ENCODE measurements at places on chromosomes 4 and X. TPM values are rescaled to one million over a fixed set of nuclear protein-coding genes. Genes with fewer than 3 reads are reported as not detected.

The PCDH10 gene
- 68.5 TPM for total RNA-seq

- no peak for DNase-seq
Observed at GRCh38 chr4:158811704-158812103, 42.9 kb downstream of the FNIP2 start.

- DNase-seq: no peak
Observed at GRCh38 chr4:7338876-7339623, 95.7 kb downstream of the PSAPL1 start.

The PRR32 gene
- not detected for total RNA-seq

The MUC7 gene
- not detected for total RNA-seq

DNA sequence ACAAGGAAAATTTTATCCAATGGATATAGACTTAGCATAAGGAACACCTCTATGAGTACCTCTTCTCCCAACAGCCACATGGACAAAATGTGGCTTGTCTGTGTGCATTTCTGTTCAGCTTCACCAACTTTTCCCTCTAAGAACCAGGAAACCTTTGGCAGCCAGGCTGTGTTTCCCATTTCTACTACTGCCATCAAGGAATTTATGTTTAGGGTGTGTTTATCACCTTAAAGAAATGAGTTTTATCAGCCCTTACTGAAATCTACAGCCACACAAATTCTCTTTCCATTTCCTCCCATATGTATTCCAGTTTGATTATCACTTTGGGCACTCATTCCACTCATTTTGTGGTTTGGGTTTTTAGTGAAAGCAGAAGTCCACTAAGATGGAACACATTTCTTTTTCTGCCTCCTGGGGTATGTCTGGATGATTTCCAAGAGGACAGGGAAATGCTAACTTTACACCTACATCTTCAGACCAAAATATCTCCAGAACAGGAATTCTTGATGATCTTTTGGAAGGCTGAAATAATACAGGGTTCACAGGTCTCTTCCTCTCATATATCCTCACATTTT lies 82.6 kb upstream of the MAOA start:
- no peak for DNase-seq

The LEF1 gene
- total RNA-seq: 19.0 TPM

The SSX1 gene
- not detected for total RNA-seq

The DCAF8L2 gene
- total RNA-seq: not detected

The PNMA5 gene
- 5.8 TPM for total RNA-seq

DNA sequence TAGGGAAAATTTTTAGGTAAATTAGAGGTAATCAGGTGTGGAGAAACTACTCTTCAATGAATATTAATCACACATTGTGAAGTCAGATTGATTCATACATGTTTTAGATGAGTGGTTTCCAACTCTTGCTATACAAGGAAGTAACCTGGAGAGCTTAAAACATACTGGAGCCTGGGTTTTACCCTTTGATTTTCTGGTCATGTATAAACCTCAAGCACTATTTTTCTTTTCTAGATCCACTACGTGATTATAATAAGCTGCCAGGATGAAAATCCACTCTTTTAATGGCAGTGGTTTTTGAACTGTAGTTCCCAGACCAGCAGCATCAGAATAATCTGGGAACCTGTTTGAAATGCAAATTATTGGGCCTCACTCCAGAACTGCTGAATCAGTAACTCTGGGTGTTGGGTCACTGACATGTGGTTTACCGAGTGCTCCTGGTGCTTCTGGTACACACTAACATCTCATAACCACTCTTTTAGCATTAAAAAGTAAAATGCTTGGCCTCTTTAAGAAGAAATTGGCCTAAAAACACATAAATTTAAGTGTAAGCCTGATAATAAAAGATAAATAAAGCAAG lies 63.4 kb downstream of the DCAF12L1 start:
- no peak for DNase-seq

The PNPLA4 gene
- 16.1 TPM for total RNA-seq

- DNase-seq: no peak
Observed at GRCh38 chrX:13868591-13868990, 51.7 kb upstream of the GPM6B start.

- no peak for DNase-seq
Observed at GRCh38 chr4:7784131-7784870, 155.4 kb downstream of the AFAP1 start.

DNA sequence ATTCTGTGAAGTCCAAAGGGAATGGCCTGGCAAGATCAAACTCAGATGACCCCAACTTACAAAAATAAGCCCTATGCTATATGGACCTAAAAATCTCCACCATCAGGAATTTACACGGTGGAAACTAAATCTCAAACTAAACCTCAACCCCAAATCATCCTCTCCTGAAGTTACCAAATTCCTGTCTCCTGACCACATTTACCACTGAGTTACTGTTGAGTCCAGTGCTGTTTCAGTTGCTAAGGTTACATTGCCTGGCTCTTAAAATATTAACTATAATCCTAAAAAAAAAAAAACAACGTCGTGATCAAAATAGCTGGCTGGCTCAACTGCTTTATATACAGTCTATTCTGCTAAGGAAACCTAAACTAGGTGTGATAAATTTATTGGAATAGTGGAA lies 315.2 kb upstream of the SLIT2 start:
- no peak for DNase-seq

The ADH1C gene
- not detected for total RNA-seq

DNA sequence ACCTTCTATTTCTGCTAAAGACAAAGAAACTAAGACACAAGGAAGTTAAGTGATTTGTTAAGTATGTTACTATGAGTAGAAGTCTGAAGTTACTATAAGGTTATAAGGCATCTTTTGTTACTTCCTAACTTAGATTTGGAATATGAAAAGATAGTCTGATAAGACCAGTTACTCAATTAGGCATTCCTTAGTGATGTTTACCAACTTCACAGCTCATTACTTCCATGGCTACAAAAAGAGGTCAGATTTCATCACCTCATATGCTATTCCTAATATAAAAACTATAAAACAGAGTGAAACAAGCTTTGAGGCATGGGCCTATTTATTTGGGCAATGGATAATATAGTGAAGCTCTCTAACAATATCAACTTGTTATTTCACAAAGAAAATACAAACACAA lies 143.1 kb downstream of the TBCK start:
- DNase-seq: no peak

DNA sequence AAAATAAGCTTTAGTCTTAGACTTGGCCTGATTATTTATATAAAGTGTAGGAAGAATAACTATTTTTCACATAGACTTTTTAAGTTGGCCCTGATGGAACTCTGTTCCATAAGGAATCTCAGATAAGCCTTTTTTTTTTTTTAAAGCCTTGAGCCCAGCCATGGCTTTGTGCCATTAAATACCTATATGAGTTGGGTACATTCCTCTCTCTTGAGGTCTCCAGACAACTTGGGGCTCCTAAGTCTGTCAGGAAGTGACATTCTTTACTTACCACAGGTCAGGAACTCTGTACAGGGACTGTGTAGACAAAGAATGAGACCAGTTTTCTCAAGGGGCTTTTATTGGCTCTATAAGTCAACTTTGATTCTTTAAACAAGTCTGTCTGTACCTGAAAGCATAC lies 27.1 kb upstream of the IGFBP7 start:
- DNase-seq: no peak

The CFP gene
- total RNA-seq: 1.6 TPM

GRCh38 chr4:55729351-55730279 lies 90.0 kb upstream of the EXOC1L start:
- DNase-seq: no peak

DNA sequence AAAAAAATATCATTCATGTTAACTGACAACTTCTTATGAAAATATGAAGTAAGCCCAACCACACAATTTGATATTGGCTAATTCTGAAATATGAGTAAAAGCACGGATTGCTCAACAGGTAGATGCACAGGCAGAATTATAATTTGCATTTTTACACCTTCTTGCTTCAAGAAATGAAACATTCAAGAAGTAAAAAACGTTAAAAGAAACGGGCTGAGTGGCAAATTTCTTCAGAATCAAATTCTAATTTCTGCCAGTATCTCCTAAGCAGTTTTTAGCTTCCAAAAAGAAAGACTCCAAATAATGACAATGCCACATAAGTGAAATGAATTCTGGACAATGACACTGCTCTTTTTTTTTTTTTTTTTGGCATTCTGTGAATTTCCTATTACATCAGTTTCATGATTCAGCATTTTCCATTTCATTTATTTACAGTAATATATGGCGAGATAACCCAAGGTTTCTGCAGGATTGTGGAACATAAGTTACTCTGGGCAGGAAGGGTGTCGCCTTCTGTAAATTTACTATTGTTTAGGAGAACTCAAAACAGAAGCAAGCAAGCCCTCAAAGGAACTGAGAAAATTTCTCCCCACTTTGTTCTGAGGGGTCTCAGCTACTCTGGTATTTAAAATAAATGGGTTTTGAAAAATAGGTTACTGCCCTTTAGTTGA lies 1.4 kb downstream of the SEL1L3 start:
- no peak for DNase-seq

DNA sequence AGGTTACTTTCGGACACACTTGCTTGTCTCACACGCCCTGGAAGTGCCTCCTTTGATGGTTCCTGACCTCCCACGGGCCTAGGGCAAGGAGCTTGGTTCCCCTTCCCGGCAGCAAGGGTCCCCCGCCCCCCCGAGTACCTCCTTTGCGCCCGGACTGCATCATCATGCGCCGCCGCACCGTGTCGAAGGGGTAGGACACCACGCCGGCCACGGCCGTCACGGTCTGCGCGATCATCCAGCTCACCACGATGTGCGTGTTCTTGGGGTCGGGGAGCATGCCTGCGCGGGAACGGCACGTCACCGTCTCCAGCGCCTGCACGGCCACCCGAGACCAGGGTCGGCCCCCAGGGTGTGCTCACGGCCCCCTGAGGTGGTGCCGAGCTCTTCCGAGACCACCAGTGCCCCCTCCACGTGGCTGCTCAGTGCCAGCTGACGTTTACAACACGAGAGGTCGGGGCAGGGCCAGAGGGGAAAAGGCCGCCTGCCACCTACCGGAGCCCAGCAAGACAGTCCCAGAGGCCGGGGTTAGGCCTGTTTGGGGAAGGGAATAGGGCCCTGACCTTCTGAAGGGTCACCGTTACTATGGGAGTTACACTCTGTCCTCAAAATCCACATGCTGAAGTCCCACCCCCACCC lies 4.7 kb downstream of the SLC25A6 start:
- no peak for DNase-seq

The TRPC5OS gene
- total RNA-seq: 0.39 TPM

DNA sequence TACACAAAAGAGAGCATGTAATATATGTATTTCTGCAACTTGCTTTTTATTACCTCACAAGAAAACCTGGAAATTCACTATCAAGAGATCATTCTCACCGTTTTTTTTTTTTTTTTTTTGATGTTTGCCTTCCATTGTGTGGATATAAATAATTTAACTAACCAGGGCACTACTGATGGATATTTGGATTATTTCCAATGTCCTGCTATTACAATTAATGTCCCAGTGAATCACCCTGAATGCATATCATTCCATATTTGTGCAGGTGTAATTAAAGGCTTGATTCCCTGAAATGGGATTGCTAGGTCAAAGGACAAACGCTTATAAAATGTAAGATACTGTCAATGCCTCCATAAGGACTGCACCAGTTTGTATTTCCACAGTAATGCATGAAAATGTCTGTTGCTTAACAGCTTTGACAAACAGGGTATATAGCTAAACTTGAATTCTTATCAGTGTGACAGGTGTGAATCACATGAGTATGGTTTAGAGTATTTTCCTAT lies 87.8 kb downstream of the NCAPG start:
- DNase-seq: no peak

The RAP2C gene
- 14.8 TPM for total RNA-seq

GRCh38 chr4:17577665-17578481 lies 875 bp downstream of the LAP3 start:
- DNase-seq: no peak

- no peak for DNase-seq
Observed at GRCh38 chr4:11585506-11585905, 156.8 kb upstream of the HS3ST1 start.

DNA sequence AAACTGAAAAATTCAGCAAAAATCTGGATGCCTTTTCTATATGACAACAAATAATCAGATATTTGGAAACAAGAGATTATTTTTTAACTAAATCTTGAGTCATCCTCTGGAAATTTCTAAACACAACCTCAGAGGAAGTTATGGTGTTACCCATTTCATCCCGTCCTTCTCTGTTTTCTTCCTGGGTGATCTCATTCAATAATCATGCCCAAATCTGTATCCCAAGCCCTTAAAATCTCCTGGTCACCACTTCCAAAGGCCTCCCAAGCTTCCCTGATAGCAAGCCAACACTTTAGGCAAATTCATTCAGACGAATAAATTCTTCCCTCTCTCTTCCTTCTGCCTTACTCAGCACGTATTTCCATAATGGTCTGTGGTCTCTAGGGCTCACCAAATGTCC lies 9.7 kb upstream of the SORCS2 start:
- DNase-seq: no peak

The OPRPN gene
- total RNA-seq: not detected

GRCh38 chrX:31093639-31093975 lies 21.8 kb upstream of the FTHL17 start:
- DNase-seq: no peak

DNA sequence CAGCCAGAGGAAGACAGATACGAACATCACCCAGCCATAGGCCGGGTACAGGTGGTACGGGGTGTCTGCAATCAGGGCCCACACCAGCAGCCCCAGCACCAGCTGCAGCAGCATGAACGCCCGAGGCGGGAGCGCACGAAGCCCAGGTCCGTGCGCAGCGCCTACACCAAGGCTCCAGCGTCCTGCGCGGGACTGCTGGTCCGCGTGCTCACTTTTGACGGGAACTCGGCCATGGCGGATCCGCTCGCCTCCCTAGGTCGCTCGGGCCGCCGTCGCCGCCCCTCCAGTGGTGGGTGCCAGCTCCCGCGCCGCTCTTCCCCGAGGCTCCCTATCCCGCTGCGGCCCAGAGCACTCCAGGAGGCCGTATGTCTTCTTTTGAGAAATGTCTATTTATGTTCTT lies 181.2 kb upstream of the DIPK2B start:
- DNase-seq: no peak

The FAM9C gene
- 0.19 TPM for total RNA-seq

The SUPT20HL1 gene
- not detected for total RNA-seq

- DNase-seq: no peak
Observed at GRCh38 chr4:181960384-181960783, 282.8 kb upstream of the TENM3 start.

DNA sequence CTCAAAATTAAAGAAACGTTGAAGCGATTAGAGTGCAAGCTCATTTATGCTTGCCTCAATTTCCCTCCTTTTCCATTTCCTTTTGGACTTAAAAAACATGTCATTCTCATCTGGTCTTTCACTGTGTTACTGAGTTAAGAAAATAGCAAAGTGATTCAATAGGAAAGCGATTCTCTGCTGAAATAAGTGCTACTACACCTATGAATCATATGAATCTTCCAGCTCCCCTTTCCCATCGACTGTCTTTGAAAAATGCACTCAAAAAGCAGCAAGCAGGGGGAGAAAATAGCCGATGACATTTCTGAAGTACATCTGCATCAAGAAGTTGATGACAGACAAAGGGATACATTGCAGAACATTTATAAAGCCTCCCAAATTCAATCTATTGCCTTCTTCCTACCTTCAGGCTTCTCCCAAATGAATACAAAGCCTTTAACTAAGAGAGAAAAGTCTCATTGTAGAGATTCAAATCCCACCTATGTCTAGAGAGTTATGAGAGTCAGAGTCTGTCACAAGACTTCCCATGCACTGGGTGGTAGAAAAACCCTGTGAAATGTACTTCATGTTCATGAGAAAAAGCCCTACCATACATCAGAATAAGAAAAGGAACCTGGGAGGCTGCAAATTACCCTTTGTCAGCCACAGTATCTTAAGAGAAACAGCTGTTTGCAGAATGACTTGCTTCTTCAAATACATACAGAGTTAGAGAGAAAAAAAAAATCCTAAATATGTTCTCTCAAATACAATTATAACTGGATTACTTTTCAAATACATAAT lies 78.9 kb downstream of the MBNL3 start:
- DNase-seq: no peak

Measured in dorsolateral prefrontal cortex (tissue), 122 donors.